ENCODE measurements at places on chromosomes 11 and 22.

- DNase-seq: no peak
Measured at GRCh38 chr11:36628765-36629244, 30.8 kb upstream of the RAG2 start.

- no peak for DNase-seq
Measured at GRCh38 chr11:43548916-43549315, 131.6 kb upstream of the HSD17B12 start.

GRCh38 chr22:23816156-23816976, 22.4 kb downstream of the DERL3 start:
- DNase-seq: no peak

DNA sequence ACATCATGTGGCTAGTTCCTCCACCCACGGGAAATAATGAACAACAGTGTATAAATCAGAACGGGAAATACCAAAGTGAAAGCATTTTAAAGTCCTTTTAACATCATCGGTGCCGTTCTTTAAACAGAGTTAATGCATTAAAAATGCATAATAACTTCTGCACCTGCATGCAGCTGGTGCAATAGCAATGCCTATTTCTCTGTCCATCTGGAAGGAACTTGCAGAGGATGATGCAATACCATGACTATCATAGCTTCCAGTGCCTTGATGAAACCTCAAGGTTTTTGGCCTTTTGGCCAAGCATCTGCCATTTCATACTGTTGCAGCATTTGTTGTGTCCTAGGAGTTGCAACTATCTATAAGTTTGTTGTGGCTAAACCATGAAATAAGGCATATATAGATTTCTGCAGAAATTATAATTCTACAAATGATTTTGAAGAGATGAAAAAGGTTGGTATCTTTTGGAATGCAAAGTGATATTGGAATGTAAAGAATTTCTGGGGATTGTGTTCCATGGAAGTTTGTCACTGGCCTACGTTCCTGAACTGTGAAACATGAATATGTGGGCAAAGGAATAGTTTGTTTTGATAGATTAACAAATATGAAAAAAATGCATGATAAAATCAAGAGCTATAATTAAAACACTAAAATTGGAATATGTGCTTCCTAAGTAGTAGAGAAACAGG, 9.8 kb upstream of the EIF3F start:
- DNase-seq: no peak

DNA sequence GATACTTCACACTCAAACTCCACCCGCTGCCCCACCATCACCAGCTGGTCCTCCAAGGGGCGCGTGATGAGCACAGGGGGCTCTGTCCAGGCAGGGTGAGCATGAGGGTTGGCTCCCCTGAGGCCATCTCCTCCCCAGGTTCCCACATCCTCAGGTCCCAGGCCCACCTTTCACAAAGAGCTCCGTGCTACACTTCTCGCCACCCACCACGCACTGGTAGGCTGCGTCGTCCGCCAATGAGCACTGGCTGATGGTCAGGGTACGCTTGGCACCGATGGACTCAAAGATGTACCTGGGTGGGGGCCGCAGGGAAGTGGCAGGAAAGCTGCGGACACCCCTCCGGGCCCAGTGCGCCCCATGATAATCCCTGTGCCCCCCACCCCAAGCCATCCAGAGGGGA, 9.6 kb downstream of the MYBPC3 start:
- no peak for DNase-seq

DNA sequence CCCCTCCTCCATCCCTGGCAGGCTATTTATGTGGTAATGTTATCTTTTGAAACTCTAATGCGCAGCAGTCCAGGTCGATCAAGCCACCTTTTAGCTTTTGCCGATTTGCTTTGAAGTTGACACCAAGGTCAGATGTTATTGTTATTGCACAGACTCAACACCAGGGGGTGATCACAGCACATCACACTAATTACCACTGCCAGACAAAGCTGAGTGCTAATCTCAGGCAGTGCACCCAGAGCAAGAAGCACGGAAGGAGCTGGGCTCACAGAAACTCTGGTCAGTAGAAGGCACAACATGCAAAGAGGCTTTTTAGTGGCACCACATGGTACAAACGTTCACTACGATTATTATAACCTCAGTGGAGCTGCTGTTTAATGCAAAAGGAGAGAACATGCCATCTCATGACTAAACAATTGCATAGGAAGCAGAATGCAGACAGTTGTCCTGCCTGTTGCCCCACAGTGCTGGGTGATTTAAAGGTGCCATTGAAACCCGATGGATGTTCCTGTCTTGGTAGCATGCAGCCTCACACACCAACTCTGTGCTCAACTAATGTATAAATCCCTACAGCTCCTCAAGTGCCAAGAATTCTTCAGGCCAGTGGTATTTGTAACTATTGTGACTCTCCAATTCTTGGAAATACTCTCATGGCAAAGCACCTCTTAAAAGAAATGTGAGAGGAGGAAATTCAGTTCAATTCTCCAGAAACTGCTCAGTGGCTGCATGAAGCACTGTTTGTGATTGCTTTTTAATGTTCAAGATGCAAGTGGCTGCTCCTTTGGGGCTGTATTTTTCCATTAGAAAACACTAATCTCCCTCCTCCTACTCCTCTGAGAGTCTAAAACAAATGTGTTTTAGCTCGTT, 353.9 kb upstream of the DDI1 start:
- no peak for DNase-seq

DNA sequence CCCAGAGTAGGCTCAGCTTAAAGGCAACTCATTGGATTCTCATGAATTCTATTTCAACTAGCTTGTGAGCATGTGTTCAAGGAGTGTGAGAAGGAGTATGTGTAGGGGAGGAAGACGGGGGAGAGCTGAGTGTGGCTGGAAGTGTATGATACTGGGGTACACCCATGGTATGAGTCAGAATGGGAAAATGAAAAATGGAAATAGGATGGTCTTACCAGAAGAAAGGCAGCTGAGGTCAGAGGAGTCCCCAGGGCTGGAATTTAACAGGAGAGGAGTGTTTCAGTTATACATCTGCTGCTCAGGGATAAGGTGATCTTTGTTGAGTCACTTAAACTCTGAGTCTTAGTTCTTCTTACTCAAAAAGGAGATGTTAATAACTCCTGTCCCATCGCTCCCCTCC, 6.7 kb upstream of the ADAMTS15 start:
- DNase-seq: no peak
